A549 treated with CpdA at 1 μM for 4 hours (cell line): ENCODE measurements at places on chromosomes 4 and X. TPM values are rescaled to one million over a fixed set of nuclear protein-coding genes. Genes with fewer than 3 reads are reported as not detected.

Gene FRMD7
- total RNA-seq, result not detected in 5 replicates

Gene RAB9B
- 0.05 TPM in 3 of 5 replicates, not detected in the others for total RNA-seq

Gene SH3D19
- 26.7 to 31.5 TPM (median 28.6 TPM) in 5 replicates for total RNA-seq

Gene STS
- total RNA-seq, result 2.0 to 2.5 TPM (median 2.3 TPM) in 5 replicates

Gene PAGE2
- total RNA-seq, result not detected in 5 replicates

Gene RRH
- 0.06 to 0.08 TPM in 2 of 5 replicates, not detected in the others for total RNA-seq

Gene SLITRK4
- not detected in 5 replicates for total RNA-seq

Gene LEF1
- total RNA-seq, result 0.07 TPM in 1 of 5 replicates, not detected in the others

Gene FAM184B
- 0.02 to 0.06 TPM (median 0.03 TPM) in 4 of 5 replicates, not detected in the other for total RNA-seq

Gene MID2
- 6.5 to 8.1 TPM (median 6.6 TPM) in 5 replicates for total RNA-seq

Gene NLGN4X
- total RNA-seq, result not detected in 5 replicates

Gene CT83
- not detected in 5 replicates for total RNA-seq

Gene L1CAM
- total RNA-seq, result 19.6 to 26.8 TPM (median 21.1 TPM) in 5 replicates

Gene GBA3
- not detected in 5 replicates for total RNA-seq

Gene TSC22D3
- total RNA-seq, result 18.2 to 23.7 TPM (median 21.3 TPM) in 5 replicates

Gene ACE2
- 0.01 TPM in 1 of 5 replicates, not detected in the others for total RNA-seq

Gene SHROOM2
- 0.24 to 0.44 TPM (median 0.30 TPM) in 5 replicates for total RNA-seq

Gene ZC4H2
- total RNA-seq, result 1.5 to 2.5 TPM (median 2.1 TPM) in 5 replicates

Gene NBDY
- 52.5 to 61.8 TPM (median 56.7 TPM) in 5 replicates for total RNA-seq

Gene SPACA5B
- total RNA-seq, result not detected in 5 replicates

Gene XAGE1A
- 9.8 to 33.2 TPM (median 25.3 TPM) in 4 of 5 replicates, not detected in the other for total RNA-seq

Gene DGKK
- not detected in 5 replicates for total RNA-seq

Gene SAGE1
- total RNA-seq, result 0.02 to 0.07 TPM (median 0.05 TPM) in 3 of 5 replicates, not detected in the others

Gene NEXMIF
- 0.01 to 0.02 TPM in 2 of 5 replicates, not detected in the others for total RNA-seq

Gene TSPAN5
- total RNA-seq, result 15.4 to 17.7 TPM (median 16.4 TPM) in 5 replicates

Gene DRD5
- total RNA-seq, result not detected in 5 replicates

Gene DDIT4L
- total RNA-seq, result 0.45 to 0.69 TPM (median 0.55 TPM) in 5 replicates

Gene MSANTD1
- total RNA-seq, result 0.07 to 0.13 TPM (median 0.09 TPM) in 4 of 5 replicates, not detected in the other

Gene CABS1
- total RNA-seq, result not detected in 5 replicates

Gene SGMS2
- 14.6 to 22.7 TPM (median 19.9 TPM) in 5 replicates for total RNA-seq

Gene TMEM184C
- total RNA-seq, result 19.5 to 24.9 TPM (median 21.4 TPM) in 5 replicates

Gene SPANXA1
- total RNA-seq, result 0.21 to 0.27 TPM (median 0.21 TPM) in 3 of 5 replicates, not detected in the others

Gene KDM6A
- total RNA-seq, result 12.3 to 16.9 TPM (median 13.8 TPM) in 5 replicates

Gene SOWAHB
- total RNA-seq, result 0.06 TPM in 1 of 5 replicates, not detected in the others

Gene SATL1
- total RNA-seq, result 0.05 TPM in 1 of 5 replicates, not detected in the others

Gene RPA4
- 0.15 to 0.36 TPM (median 0.19 TPM) in 5 replicates for total RNA-seq

Gene PHEX
- 0.27 to 0.44 TPM (median 0.36 TPM) in 5 replicates for total RNA-seq

Gene HGFAC
- total RNA-seq, result 0.09 to 0.55 TPM (median 0.16 TPM) in 5 replicates

Gene SFRP2
- total RNA-seq, result not detected in 5 replicates

Gene VSIG1
- total RNA-seq, result 0.21 to 0.47 TPM (median 0.36 TPM) in 5 replicates

Gene SPATA18
- total RNA-seq, result 3.8 to 5.1 TPM (median 4.5 TPM) in 5 replicates

Gene STOX2
- 2.1 to 3.5 TPM (median 2.5 TPM) in 5 replicates for total RNA-seq

Gene MTTP
- total RNA-seq, result 0.06 TPM in 1 of 5 replicates, not detected in the others

Gene TDO2
- total RNA-seq, result 0.22 to 1.1 TPM (median 0.60 TPM) in 5 replicates

Gene ZNF711
- total RNA-seq, result 0.77 to 1.1 TPM (median 0.96 TPM) in 5 replicates
